ENCODE measurements at places on chromosomes 11 and 22. TPM values are rescaled to one million over a fixed set of nuclear protein-coding genes. Genes with fewer than 3 reads are reported as not detected.

GRCh38 chr11:620935-621814 is 3.6 kb downstream of the CDHR5 start:
- no peak for DNase-seq

DNA sequence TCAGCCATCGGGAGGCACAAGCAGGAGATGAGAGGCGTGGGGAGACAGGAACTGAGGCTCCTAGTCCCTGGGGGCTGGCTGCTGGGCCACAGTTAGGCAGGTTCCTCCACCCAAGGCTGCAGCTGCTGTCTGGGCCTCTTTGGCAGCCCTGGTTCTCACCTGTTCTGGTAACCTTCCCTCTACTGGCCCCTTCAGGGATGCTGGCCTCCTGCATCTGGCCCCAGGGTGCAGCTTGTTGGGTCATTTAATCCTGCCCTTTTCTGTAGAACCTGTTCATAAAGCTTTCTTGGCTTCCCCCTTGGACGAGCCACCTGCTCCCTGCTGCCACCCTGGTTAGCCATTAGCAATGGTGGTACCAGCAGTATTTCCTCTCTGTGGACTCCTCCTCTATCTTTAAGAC is 5.5 kb downstream of the USH1C start:
- DNase-seq = no peak

- no peak for DNase-seq
Observed at GRCh38 chr11:3046190-3046589, 11.0 kb downstream of the CARS1 start.

GRCh38 chr22:47166033-47166404 is 403.6 kb downstream of the TBC1D22A start:
- DNase-seq = peak; percentile 2

- no peak for DNase-seq
Observed at GRCh38 chr11:10459029-10459970, 4.2 kb downstream of the AMPD3 start.

The OR4A15 gene
- total RNA-seq = not detected

DNA sequence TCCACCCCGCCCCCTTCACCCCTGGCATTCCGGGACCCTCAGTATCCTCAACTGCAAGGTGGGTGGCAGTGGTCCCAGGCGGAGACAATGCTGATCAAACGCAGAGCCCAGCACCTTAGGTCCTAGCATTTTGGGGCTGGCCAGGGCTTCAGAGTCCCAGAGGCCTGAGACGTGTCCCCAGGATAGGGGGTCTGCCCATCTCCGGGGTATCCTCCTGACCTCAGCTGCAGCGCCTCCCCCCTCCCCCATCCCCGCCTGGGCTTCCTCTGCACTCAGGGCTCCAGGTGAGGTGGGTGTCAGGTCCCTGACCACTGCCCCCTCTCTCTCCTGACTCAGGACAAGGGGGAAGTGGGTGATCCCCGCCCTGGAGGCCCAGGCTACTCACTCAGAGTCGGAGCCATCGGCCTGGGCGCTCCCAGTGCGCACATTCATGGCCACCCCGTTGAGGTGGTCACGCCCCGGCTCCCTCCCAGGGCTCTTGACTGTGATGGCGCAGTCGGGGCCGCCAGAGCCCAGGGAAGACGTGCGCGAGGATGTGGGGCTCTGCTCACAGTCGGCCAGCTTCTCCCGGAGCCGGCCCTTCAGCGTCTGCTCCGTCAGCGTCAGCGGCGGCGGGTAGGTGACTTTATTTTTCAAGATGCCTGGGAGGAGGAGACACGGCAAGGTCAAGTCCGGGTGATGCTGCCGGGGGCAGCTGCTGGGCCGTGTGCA is 28.3 kb downstream of the TRMU start:
- no peak for DNase-seq

The DNAJB7 gene
- not detected for total RNA-seq

GRCh38 chr11:71364176-71364671 is 84.0 kb downstream of the DHCR7 start:
- DNase-seq = no peak

The NTM gene
- 0.27 TPM for total RNA-seq

The PIM3 gene
- total RNA-seq = 64.0 TPM

GRCh38 chr11:116742104-116742503 is 30.7 kb downstream of the BUD13 start:
- no peak for DNase-seq

GRCh38 chr11:82034527-82034926 is 699.1 kb downstream of the FAM181B start:
- DNase-seq = no peak

The CTSF gene
- 181 TPM for total RNA-seq

Measured in ovary (tissue), 10 donors.